ENCODE measurements at places on chromosomes 12 and 14. TPM values are rescaled to one million over a fixed set of nuclear protein-coding genes. Genes with fewer than 3 reads are reported as not detected.

Gene LTBP2
- total RNA-seq = not detected

Gene PPP1R1A
- not detected for total RNA-seq

Gene CALCOCO1
- total RNA-seq = 14.5 TPM

Gene TAS2R8
- total RNA-seq = not detected

Gene TSPAN19
- total RNA-seq = not detected

Gene RNASE4
- total RNA-seq = 0.26 TPM

Gene MMP17
- 0.89 TPM for total RNA-seq

Gene KRT2
- total RNA-seq = not detected

Gene KLRB1
- not detected for total RNA-seq

Measured in activated CD4-positive, alpha-beta T cell treated with anti-CD3 and anti-CD28 coated beads, Interleukin-2, amount 10 ng/mL, durations not matched to agents 24 days and 14 days (primary cell).